Upper lobe of left lung (tissue), 6 donors: ENCODE measurements at places on chromosomes 7 and 10. TPM values are rescaled to one million over a fixed set of nuclear protein-coding genes. Genes with fewer than 3 reads are reported as not detected.

FRMPD2 gene
- 14.7 TPM for total RNA-seq

FGFBP3 gene
- total RNA-seq, result 1.6 TPM

KDM7A gene
- total RNA-seq, result 32.5 TPM

LEP gene
- total RNA-seq, result not detected

TSPAN33 gene
- total RNA-seq, result 1.2 TPM

MRPL32 gene
- total RNA-seq, result 46.6 TPM

DNA sequence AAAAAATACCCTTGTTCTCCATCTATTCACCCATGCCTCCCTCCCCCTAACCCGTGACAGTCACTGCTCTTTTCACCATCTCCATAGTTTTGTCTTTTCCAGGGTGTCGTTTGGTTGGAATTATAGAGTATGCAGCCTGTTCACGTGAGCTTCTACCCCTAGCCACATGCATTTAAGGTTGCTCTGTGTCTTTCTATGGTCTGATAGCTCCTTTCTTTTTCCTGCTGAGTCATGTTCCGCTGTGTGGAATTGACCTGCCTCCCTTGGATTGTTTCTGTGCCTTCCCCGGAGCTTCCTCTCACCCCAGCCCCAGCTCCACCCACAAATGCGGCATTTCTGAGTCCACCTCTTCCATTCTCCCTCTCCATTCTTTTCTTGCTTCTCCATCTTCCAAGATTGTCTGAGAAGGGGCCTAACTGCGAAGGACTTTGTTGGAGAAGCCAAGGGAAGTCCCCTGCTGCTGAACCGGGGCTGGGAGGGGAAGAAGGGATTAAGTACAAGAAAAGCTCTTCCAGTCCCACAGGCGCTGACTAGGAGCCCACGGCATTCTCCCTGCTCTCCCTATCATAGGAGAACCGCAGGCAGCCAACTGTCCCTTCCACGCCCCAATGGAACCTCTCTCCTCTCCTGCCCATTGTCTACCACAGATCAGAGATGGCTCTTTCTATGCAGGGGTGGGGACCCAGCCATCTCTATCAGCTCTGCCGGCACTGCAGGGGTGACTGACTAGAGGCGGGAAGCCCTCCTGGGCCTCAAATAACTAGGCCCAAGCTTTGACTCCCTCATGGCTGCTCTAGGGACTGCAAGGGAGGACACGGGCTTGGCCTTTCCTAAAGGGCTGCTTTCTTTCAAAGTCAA lies 87.5 kb upstream of the ANLN start:
- peak; percentile 19 for DNase-seq
- H3K4me1 ChIP-seq, result peaks cover 38% of the 10 kb centered on the region
- no peaks in the 10 kb centered on the region for H3K27me3 ChIP-seq
- H3K36me3 ChIP-seq, result peaks cover 7% of the 10 kb centered on the region
- H3K4me3 ChIP-seq, result no peak overlapping the region

- no peak overlapping the region for H3K4me3 ChIP-seq
- H3K27me3 ChIP-seq, result no peaks in the 10 kb centered on the region
- H3K4me1 ChIP-seq, result no peaks in the 10 kb centered on the region
- H3K27ac ChIP-seq, result no peak overlapping the region
These were observed 104.6 kb downstream of the CALN1 start for GRCh38 chr7:72307566-72307965.

DNA sequence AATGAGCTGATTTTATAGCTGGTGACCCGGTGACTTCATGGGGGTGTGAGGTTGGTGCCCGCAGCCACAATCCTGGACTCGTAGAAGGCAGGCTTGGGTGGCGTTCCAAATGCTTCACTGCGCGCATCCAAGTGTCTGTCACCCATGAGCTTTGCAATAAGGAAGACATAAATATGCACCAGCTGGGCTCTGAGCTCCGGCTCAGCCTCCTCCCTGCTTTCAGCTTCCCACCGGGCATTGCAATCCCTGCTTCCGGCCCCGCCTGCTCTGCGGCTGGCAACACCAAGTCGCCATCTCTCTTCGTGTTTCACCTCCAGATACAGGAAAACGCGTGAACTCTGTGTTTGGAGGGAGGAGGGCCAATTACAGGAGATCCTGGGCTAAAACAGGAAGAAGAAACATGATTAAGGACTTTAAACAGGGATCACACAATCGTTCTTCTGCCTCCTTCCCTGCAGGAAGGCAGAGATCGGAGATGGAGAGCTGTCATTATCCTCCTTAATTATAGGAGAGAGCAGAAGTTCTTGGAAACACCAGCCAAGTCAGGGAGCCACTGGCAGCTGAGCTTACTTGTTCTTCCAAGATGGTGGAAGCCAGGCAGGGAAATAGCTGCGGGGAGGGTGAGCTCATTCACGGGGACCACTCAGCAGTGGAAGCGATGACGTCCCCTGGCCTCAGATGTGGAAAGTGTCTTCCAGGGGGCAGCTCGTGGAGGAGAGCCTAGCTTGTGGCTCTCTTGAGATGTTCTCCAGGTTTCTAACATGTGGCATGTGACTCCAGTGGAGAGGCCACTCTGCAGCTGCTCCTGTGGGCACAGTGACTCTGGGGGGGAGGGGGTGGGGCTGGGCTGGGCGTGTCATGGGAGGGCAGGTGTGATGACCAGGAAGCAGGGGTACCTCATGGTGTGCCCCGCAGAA lies 134.9 kb downstream of the CAMK1D start:
- no peaks in the 10 kb centered on the region for H3K36me3 ChIP-seq
- no peak overlapping the region for H3K27ac ChIP-seq
- no peaks in the 10 kb centered on the region for H3K27me3 ChIP-seq
- no peak for DNase-seq
- H3K4me1 ChIP-seq, result peaks cover 16% of the 10 kb centered on the region
- no peak overlapping the region for H3K4me3 ChIP-seq

GRCh38 chr10:48541144-48541795 lies 63.6 kb downstream of the ARHGAP22 start:
- no peak overlapping the region for H3K4me3 ChIP-seq
- no peak for DNase-seq
- no peak overlapping the region for H3K27ac ChIP-seq

DNA sequence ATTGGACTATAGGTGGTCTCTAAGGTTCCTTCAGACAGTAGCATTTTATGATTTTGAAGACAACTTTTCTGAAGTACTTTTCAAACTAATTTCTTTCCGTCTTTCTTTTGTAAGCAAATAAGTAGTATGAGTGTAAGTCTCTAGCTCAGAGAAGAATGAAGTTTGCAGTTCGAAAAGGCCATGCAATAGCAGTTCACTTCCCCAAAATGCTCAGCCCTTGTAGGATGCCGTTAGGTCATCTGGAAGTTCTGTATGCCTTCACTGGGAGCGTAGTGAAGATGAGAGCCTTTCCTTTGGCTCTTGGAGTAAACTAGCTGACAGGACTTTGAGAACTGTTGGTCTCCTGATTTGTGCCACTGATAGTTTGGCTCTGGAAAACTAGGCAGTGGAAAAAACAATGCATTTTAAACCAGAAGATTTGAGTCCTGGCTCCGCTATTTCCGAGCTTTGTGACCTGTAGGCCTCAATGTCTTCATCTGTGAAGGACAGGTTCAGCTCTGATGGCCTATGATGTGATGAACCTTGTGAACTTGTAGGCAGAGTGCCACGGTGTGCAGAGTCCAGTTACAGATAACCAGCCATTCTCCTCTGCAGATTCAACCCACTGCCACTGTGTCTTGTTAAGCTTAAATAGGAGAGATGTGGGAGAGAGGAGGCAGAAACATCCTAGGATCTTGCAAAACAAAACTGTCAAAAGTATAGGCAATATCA lies 18.8 kb downstream of the SGPL1 start:
- no peak for DNase-seq
- H3K27ac ChIP-seq, result no peak overlapping the region
- peaks cover 37% of the 10 kb centered on the region for H3K4me1 ChIP-seq
- no peaks in the 10 kb centered on the region for H3K27me3 ChIP-seq
- no peaks in the 10 kb centered on the region for H3K36me3 ChIP-seq

DNA sequence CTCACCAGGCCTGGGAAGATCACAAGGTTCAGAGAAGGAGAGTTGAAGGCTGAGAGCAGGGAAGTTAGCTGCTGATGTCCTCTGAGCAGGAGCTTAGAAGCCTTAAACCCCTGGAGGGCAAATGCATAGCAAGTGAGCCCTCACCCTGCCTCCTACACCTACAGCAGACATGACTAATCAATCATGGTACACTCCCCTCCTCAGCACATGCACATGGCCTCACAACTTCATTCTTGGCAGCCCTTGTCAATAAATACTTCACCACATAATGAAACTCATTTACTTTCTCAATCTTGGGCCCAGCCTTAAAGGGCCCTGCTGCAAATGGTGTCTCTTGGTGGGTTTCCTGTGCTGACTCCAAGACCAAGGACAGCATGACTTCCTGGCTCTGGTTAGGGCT lies 12.9 kb downstream of the MMRN2 start:
- no peaks in the 10 kb centered on the region for H3K27me3 ChIP-seq
- H3K27ac ChIP-seq, result no peak overlapping the region
- H3K4me3 ChIP-seq, result no peak overlapping the region
- DNase-seq, result no peak
- H3K4me1 ChIP-seq, result peaks cover 9% of the 10 kb centered on the region

DNA sequence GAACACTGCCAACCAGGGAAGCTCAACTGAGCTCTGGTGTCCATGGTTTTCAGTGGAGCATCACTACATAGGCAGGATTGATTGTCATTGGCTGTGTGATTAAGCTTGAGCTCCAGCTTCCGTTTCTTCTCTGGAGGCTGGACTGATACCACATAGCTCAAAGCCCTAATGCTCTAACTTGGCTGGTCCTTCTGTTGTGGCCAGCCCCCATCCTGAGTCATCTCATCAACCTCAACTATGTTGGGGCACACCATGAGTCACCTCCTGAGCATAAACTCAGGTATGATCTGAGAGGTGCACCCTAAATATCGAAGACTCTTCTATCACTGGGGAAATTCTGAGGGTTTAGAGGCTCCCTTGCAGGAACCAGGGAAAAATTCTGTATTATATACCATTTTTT lies 114.5 kb upstream of the INHBA start:
- no peak overlapping the region for H3K27ac ChIP-seq
- no peak for DNase-seq
- H3K4me1 ChIP-seq, result no peaks in the 10 kb centered on the region
- H3K27me3 ChIP-seq, result no peaks in the 10 kb centered on the region

GRCh38 chr10:8946451-8946850 lies 892.0 kb downstream of the GATA3 start:
- H3K4me3 ChIP-seq, result no peak overlapping the region
- H3K27ac ChIP-seq, result no peak overlapping the region
- no peaks in the 10 kb centered on the region for H3K27me3 ChIP-seq
- no peaks in the 10 kb centered on the region for H3K36me3 ChIP-seq
- H3K4me1 ChIP-seq, result no peaks in the 10 kb centered on the region

GRCh38 chr7:4734587-4735345 lies 40.7 kb upstream of the AP5Z1 start:
- H3K27ac ChIP-seq, result peak overlapping the region; percentile 43
- DNase-seq, result no peak
- no peaks in the 10 kb centered on the region for H3K36me3 ChIP-seq
- H3K4me3 ChIP-seq, result no peak overlapping the region
- no peaks in the 10 kb centered on the region for H3K27me3 ChIP-seq
- peaks cover 28% of the 10 kb centered on the region for H3K4me1 ChIP-seq

DNA sequence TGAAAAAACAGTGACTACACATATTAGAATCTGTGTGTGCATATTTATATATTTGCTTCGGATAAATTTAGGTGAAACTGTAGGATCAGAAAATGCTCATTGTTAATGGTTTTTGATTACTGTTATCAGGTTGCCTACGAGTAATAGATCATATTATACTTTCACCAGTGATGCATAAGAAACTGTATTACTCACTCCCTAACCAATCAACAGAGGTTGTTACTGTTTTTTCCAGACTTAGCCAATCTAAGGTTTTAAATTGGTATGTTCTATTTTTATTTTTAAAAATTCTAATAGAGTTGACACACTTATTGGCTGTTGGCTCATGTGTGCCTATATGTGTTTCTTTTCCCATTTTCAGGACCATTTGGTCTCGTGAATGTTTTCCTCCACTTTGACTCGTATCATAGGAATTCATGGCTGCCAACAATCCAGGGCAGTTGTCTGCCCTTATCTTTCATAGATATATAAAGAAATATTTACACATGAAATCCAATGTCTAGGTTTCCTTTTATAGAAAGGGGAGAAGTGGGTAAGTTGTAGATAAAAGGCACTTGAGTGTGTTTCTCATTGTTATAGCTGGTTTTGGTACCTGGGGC lies 59.2 kb downstream of the ANLN start:
- H3K36me3 ChIP-seq, result no peaks in the 10 kb centered on the region
- H3K27ac ChIP-seq, result no peak overlapping the region
- H3K27me3 ChIP-seq, result no peaks in the 10 kb centered on the region
- no peak for DNase-seq
- H3K4me3 ChIP-seq, result no peak overlapping the region

DNA sequence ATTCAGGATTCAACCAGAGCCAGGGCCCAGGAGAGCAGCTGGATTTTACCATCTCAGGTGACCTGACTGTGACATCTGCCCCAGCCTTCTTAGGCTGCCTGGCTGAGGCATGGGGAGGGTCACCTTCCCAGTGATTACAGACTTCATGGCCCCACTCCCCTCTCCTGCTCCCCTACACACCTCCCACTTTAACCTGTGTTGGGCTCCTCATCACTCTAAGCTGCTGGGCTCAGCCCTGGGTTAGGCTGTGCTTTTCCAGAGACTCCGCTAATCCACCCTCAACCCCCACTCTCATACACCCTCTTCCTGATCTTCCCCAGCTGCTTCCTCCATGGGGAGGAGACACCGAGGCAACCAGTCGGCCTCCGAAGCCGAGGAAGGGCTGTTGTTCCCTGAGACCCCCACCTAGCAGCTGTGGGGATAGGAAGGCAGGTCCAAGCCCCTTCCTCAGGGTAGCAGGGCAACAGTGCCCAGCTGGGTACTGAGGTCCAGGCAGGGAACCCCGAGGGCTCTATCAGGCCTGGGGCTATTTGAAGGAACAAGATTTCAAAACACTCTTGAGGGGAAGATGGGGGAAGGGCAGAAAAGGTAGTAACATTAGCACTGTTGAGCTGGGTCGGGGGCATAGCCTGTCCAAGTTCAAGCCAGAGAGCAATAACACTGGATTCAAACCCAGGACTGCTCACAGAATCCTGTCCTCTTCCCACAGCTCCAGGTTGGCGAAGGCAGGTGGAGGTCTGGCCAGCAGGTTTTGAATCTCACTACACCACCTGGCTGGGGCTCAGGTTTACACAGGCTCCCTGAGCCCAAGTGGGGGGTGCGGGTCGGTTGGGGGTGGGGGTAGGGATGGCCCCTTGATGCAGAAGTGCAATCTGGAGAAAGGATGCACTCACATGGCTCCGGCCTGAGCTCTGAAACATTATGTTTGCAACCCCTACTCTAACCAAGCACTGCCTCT lies 1.8 kb downstream of the IMPDH1 start:
- H3K4me1 ChIP-seq, result peaks cover 63% of the 10 kb centered on the region
- no peaks in the 10 kb centered on the region for H3K36me3 ChIP-seq
- H3K4me3 ChIP-seq, result peak overlapping the region; percentile 81
- H3K27me3 ChIP-seq, result no peaks in the 10 kb centered on the region

- no peaks in the 10 kb centered on the region for H3K27me3 ChIP-seq
- no peak overlapping the region for H3K27ac ChIP-seq
- H3K4me1 ChIP-seq, result peaks cover 12% of the 10 kb centered on the region
- no peak for DNase-seq
- H3K36me3 ChIP-seq, result no peaks in the 10 kb centered on the region
- H3K4me3 ChIP-seq, result no peak overlapping the region
These were observed 115.5 kb upstream of the ZNF438 start for GRCh38 chr10:31147210-31147608.
